ENCODE measurements at places on chromosomes 3 and 15.

DNA sequence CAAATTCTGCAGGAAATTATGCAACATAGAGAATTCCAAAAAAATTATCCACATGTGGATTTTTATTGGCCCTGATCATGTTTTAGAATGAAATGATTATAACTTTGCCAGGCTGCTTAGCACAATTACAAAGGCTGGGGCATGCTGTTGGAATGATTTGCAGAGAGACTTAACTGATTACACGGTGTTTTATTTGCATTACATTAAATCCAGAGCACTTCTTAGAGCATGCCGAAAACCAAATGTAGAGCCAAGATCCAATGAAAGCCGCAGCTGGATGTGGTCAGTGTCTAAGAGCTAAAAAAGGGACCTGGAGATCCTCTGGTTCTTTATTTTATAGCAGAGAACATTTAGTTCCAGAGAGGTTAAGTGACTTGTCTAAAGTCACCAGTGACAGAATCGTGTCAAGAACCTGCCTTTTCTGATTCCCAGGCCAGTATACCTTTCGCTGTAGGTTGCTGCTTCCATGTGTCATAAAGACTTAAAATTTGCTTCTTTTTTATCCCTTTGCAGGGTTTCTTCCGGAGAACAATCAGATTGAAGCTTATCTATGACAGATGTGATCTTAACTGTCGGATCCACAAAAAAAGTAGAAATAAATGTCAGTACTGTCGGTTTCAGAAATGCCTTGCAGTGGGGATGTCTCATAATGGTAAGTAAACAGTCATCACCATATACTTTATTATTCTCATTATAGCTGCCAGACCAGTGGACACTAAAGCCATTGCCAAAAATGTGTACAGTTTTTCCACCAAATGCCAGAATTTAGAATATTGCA lies 92.0 kb upstream of the TSEN2 start:
- DNase-seq, result no peak

DNA sequence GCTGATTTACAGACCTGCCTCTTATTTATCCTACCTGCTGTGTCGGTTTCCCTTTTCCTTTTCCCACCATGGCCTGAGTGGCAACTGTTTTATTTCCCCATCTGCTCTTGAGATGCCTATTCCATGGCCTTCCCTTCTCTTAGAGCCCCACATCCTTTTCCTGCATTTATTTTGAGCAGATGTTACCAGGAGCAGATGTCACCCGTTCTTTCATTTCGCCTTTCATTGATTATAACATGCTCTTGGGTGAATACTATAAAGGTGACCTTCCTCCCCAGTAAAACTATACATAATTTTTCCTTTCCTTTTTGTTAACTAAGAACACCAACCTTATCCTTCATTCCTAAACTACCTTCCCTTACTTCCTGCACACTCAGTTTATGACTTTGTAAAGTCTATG lies 8.5 kb upstream of the P2RY1 start:
- no peak for DNase-seq

GRCh38 chr15:85618956-85619491 lies 175.7 kb downstream of the KLHL25 start:
- no peak for DNase-seq

- DNase-seq, result no peak
Measured at GRCh38 chr15:27237319-27237939, 266.4 kb downstream of the GABRG3 start.

DNA sequence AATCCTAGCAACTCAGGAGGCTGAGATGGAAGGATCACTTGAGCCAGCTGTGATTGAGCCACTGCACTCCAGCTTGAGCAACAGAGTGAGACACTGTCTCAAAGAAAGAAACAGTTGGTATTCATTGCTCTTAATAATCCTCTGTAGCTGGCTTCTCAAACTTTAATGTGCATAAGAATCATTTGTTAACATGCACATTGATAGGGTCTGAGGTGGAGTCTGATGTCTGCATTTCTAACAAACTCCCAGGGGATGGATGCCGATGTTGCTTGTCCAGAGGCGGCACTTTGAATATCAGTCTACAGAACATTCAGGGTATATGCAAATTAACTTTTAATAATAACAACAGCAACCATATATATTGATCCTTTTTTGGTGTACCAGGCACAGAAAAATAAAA lies 39.9 kb downstream of the NKIRAS1 start:
- DNase-seq, result no peak

- DNase-seq, result no peak
Measured at GRCh38 chr15:96130734-96131133, 199.8 kb upstream of the NR2F2 start.

- no peak for DNase-seq
Measured at GRCh38 chr3:170098753-170099152, 61.0 kb downstream of the GPR160 start.

DNA sequence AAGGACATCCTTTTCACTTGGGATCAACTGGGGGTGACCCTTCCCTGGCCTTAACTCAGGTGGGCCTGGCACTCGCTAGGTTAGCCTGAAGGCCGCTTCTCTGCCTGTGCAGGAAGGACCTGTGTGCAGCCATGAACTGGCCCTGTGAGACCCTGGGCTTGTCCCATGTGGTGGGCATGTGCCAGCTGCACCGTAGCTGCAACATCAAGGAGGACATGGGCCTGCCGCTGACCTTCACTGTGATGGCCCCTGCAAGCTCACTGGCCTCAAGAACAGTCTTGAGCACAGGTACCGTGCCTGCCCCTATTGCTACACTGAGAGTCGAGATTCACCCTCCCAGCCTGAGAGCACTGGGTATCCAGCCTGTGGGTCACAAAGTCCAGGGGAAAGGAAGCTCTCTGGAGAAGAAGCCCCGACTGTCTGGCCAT lies 43.0 kb downstream of the SAXO2 start:
- DNase-seq, result no peak

DNA sequence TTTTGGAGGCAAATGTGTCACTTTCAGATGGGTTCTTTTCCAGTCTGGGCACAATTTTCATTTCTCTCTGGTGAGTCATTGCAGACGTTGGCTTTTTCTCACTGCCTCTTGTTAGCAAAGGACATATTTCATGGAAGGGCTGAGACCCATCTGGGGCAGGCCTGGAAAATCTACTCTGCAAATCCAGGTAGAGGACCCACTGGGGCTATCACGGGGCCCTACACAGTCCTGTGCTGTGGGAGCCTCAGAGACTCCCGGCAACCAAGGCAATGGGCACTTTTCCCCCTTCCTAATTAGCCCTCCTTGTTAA lies 58.0 kb downstream of the HRH1 start:
- no peak for DNase-seq

DNA sequence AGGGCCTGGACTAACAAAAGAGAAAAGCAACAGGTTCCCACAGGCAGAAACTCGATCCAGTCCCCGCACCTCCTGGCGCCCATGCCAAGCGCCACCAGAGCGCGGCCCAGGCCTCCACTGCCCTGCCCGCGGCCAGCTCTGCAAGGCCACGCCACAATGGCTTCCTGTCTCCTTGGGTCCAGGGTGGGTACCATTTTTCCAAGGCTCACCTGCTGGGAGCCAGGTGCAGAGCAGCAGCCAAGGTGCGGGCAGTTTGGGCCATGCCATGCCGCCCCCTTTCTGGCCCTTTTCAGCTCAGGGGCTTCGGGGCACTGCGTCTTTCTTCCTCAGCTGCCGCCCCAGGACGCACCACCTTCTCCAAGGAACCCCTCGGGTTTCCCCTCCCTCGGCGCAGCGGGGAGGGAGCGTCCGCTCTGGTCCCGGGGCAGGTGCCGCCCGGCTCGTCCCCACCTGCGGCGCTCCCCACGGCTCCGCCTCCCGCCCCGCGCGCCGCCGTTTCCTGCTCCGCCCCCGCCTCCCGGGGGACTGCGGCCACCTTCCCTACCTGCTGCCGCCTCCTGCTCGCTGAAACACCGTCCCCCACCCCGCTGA lies at the start of gene ILDR1:
Gene ILDR1 (minus strand): TSS at position 437 of the 591 bp plus-strand sequence. CDS start 170 bp downstream, at position 267.
- no peak for DNase-seq

- no peak for DNase-seq
Measured at GRCh38 chr3:108511055-108511454, 659 bp upstream of the MYH15 start.

DNA sequence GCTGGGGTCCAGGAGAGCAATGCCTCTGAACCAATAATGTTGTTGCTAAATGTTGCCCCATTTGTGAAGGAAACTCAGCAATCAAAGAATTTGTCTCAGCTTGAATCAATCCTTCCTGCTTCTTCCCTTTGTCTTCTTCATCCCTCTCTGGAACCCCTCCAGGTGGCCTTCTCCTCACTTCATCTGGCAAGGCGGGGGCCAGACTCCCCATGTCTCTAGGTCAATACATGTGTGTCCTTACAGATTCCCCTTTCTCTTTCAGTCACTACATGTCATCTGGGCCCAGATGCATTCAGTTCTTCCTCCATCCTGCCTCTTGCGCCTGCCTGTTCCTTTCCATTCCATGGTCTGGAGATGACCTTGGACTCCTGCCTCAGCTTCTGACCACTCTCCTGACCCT lies 8.0 kb upstream of the LTF start:
- no peak for DNase-seq

GRCh38 chr15:59437142-59437816 lies 707 bp upstream of the FAM81A start:
- no peak for DNase-seq

GRCh38 chr15:92934716-92935115 lies 34.6 kb downstream of the CHD2 start:
- no peak for DNase-seq

- DNase-seq, result no peak
Measured at GRCh38 chr15:100958326-100959065, 39.3 kb downstream of the LRRK1 start.

DNA sequence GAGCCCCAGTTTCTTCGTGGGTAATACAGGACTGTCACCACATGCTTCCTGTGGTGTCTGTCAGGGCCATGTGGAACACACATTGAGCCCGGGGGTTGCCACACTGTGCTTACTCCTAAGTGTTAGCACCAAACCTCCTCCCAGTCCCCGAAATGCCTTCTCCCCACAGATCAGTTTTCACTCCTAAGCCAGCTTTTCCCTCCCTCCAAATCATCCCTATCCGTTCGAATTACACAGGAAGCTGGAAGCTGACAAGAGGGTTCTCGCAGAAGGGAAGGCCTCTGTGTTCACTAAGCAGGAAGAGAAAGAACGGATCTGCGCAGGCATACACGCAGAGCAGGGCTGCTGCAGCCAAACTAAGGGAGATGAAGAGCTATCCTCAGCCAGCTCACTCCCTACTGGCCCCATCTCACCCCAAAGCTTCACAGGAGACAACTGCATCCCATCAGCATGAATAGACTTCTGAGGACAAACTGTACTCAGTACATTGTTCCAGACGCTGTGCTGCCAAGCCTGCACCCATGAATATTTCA lies 32.3 kb downstream of the XXYLT1 start:
- DNase-seq, result no peak

DNA sequence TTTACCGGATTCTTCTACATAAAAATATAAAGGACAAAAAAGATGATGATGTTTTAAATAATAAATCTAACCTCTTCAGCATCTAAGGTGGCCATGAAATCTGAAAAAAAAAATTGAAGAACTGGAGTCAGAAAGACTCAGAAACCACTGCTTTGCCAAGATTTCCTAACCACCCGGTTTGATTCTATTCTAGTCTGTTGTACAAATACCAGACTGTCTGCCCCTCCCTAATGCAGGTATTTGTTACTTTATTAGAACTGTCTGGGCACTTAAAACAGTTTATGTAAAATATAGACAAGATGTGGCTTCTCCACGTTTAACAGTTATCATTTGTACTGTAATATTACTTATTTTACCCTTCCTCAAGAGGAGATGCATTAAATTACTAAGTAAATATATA lies 48.8 kb downstream of the UACA start:
- no peak for DNase-seq

DNA sequence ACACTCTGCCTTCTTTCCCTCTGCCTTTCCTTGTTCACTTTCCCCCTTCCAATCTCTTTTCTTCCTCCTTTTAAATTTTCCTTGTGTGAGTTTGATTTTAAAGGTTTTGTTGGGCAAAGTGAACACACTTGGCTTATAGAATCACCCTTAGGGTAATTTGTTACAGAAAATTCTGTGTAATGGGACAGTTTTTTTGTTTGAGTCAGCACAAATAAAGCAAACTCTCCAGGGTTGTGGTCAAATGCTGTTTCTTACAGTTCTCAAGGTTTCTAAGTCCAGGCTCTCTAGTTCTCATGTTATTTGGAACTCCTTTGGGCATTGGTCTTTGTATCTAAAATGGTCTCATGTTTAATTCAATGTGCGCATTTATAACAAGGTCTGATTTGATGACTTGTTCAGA lies 307.1 kb downstream of the PTPRG start:
- no peak for DNase-seq

- DNase-seq, result no peak
Measured at GRCh38 chr3:180888992-180889560, 23.4 kb upstream of the FXR1 start.

DNA sequence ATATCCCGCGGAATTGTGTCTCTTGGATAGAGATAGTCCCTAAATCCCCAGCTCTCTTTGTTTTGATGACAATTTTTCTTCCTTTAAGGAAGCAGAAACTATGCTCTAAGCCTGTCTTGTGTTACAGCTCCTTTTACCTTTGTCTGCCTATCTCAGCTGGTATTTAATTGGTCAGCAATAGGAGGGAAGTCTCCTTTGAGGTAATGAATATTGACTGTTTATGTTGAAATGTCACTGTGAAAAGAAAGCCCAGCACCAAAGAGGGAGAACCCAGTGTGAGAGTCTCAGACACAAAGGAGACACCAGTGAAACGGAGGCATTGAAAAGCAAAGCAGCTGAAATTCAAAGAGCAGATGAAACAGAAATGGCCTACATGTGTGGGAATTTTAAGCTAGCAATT lies 372.6 kb downstream of the NR2F2 start:
- no peak for DNase-seq

GRCh38 chr15:61500951-61501620 lies 272.0 kb upstream of the RORA start:
- no peak for DNase-seq

- no peak for DNase-seq
Measured at GRCh38 chr15:36753173-36753572, 173.7 kb downstream of the CDIN1 start.

- peak; percentile 53 for DNase-seq
Measured at GRCh38 chr3:177345049-177345972, 148.0 kb upstream of the TBL1XR1 start.

DNA sequence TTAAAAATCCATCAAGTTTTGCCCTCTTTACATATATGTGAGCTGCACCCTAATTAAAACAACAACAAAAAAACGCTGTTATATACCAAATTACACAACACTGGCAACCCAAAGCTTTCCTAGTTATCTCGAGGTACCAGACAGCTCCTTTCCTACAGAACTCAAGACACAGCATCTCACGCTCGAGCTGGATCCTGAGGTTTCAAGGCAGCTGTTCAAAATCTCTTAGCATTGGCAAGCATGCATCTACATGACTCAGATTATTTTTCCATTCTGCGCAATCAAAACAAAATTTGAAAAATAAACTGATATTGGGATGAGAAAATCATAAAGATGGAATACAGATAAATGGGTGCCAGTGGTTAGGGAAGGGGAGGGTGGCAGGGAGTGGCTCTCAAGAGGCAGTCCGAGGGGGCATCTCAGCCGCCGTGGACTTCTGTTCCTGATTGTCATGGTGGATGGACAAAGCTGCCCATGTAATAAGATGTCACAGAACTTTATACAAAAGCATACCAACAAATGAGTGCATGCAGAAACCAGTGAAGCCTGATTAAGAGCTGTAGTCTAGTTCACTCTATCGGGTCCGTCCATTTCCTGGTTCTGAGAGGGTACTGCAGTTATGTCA lies 91.5 kb downstream of the ADAMTS17 start:
- DNase-seq, result no peak
